ENCODE measurements at places on chromosomes 1 and 21.

GRCh38 chr1:90850181-90850897 lies 133.2 kb upstream of the BARHL2 start:
- no peak for DNase-seq

- DNase-seq: no peak
Observed at GRCh38 chr1:5887971-5888361, 104.3 kb downstream of the NPHP4 start.

GRCh38 chr1:169103480-169103893 lies 3.0 kb upstream of the ATP1B1 start:
- no peak for DNase-seq

DNA sequence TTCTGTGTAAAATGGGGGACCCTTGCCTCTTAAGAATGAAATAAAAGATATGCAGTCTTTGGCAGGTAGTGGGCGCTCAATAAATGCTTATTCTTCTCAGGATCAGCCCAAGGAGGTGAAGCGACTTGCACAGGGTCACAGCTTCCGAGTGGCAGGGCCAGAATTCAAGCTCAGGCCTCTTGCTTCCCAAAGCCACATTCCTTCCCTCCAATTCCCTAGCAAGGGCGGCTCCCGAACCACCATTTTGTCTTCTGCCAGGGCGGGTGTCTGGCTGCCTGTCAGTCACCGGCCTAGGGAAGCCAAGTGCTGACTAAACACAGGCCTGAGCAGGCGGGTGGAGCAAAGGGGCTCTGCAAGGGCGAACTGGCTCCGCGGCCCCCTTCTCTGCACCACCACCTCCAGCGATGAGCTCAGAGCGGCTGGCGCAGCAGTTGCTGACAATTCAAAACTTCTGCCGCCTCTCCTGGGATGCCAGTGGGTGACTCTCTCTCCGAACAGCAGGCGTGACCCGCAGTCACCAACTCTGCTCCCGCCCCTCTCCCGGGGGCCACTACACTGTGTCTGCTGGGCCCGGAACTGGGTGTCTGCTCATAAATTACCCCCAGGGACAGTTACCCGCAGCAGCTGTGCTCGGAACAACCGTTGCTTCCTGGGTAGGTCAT lies 10.8 kb downstream of the GPR3 start:
- DNase-seq: peak; percentile 41

GRCh38 chr1:54006508-54006907 lies 11.5 kb downstream of the LDLRAD1 start:
- DNase-seq: no peak

- no peak for DNase-seq
Observed at GRCh38 chr1:107821340-107821739, 143.6 kb downstream of the VAV3 start.

DNA sequence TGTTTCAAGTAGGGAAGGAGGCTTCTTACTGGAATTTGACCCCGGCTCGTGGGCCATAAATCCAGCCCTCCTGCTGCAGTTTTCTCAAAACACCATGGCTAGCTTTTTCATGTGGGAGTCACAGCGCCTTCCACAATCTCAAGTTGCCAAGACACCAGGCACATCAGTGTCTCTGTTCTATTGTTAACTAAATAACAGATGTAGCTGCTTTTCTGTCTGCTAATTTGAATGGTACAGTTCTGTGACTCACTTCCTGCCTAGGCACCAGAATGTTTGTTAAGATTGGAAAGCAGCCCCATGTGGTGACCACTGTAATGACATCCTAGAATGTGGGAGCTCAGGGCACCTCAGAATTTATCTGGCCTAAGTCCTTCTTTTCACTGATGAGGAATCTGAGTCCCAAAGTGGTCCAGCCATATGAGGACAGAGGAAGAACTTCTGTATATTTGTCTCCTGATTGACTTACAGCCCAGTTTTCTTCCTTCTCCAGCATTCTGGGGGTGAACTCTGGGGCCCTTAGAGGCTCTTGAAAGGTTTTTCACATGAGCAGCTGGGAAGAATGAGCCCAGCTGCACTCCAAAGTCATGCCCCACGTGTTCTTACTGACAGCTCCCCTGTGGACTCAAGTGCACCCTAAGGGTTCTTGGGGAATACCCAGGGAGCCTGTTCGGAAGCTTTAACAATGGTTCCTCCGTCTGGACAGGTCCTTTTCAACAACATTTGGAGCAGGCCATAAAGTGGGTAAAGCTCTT lies 27.5 kb downstream of the TRIM45 start:
- DNase-seq: peak; percentile 26

GRCh38 chr1:206510371-206510770 lies 3.0 kb downstream of the RASSF5 start:
- no peak for DNase-seq

DNA sequence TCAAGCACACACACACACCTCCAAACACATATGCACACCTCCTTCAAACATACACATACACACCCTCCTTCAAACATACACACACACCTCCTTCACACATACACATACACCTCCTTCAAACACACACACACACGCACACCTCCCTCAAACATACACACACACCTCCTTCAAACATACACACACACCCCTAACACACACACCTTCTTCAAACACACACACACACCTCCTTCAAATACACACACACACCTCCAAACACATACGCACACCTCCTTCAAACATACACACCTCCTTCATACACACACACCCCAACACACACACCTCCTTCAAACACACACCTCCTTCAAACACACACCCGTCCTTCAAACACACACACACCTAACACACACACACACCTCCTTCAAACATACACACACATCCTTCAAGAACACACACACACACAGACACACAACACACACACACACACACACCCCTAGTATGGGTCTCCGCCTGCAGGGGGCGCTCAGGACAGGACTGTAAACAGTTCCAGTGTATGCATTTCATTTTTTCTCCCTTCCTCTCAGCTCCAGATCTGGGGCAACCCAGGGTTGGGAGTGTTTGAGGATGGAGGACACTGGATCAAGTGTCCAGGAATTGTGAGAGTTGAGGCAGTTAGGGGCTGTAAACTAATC lies 12.1 kb downstream of the LGR6 start:
- DNase-seq: no peak

- DNase-seq: no peak
Observed at GRCh38 chr1:1038694-1039093, 18.8 kb downstream of the AGRN start.

DNA sequence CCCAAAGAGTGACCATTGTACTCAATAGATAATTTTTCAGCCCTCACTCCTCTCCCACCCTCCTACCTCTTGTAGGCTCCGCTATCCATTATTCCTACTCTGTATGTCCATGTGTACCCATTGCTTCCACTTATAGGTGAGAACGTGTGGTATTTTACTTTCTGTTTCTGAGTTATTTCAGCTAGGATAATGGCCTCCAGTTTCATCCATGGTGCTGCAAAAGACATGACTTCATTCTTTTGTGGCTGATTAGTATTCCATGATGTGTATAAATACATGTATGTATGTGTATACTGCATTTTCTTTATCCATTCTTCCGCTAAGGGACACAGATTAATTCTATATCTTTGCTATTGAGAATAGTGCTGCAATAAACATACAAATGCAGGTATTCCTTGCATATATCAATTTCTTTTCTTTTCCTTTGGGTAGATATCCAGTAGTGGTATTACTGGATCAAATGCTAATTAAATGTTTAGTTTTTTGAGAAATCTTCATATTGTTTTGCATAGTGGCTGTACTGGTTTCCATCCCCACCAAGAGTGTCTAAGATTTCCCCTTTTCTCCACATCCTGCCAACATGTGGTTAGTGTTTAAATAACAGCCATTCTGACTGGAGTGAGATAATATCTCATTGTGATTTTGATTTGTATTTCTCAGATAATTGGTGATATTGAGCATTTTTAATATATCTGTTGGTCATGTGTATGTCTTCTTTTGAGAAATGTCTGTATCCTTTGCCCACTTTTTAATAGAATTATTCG lies 4.9 kb downstream of the LY9 start:
- peak; percentile 47 for DNase-seq

DNA sequence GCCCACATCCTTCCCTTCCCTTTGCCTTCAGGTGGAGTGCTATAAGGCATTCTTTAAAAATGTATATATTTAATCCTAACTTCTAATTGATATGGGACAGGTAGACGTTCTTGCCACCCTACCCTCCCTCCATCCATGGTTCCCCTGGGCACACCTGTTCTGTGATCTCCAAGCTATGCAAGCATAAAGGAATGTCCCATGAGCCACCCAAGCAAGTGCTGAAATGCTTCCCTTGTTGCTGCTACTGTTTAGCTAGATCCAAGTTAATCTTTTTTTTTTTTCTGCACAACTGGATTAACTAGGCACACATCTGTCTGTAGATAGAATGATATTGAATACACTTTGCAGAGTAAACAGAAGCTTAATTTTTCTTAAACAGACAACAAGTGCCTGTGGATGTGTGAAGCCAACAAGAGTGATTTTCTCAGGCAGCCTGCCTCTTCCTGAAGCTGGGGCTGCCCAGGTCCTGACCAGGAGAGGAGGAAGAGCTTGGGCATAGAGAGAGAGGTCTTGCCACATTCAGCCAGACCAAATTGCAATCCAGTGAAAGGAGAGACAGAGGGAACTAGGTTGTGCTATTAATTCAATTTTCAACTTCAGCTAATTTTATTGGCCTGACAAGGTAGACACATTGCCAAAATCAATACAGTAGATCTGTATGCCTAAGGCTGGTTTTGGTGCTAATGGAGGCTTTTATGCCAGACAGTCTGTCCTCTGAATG lies 28.2 kb upstream of the ATP1B1 start:
- no peak for DNase-seq

- DNase-seq: peak; percentile 2
Observed at GRCh38 chr21:41112740-41113692, 54.9 kb upstream of the BACE2 start.

- no peak for DNase-seq
Observed at GRCh38 chr1:174556392-174556791, 108.6 kb downstream of the GPR52 start.

GRCh38 chr1:20359451-20360330 lies 69.0 kb downstream of the VWA5B1 start:
- peak; percentile 12 for DNase-seq

- DNase-seq: no peak
Observed at GRCh38 chr21:44718093-44718492, 6.7 kb upstream of the TSPEAR start.

DNA sequence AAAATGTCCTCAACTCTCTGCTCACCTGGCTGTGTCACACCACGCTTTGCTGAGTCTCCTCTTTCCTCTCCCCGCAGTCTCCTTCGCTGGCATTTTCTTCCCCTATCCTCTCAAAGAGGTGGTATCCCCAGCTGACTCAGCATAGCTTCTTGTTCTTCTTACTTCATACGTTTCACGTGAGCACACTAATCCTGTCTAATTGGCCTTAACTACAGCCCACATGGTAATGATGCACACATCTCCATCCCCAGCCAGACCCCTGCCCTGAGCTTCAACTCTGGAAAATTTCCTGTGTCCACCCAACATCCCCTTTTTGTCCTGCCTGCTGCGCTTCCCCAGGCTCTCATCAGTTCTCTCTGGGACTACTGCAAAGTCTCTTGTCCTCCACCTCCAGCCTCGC lies 169.8 kb downstream of the TTLL7 start:
- DNase-seq: no peak

DNA sequence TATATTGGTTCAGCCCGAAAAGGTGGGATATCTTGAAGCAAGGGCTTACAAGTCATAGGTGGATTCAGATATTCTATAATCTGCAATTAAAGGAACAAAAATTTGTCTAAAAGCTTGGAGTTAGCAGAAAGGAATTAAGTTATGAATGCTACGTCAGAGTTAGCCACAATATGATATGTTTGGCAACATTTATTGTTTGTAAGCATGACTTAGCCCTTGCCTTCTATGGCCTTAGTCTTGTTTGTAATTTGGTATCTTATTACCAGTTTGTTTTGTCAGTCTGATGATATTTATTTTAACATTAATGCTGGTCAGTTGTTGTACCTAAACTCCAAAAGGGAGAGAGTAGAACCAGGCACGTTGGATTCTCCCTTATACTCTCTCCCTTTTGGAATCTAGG lies 43.1 kb upstream of the SUCO start:
- DNase-seq: no peak

GRCh38 chr1:55626326-55626725 lies 411.2 kb upstream of the USP24 start:
- no peak for DNase-seq

GRCh38 chr1:48208251-48208650 lies 14.3 kb upstream of the SLC5A9 start:
- no peak for DNase-seq

- no peak for DNase-seq
Observed at GRCh38 chr1:67880056-67880601, 46.9 kb upstream of the GNG12 start.

DNA sequence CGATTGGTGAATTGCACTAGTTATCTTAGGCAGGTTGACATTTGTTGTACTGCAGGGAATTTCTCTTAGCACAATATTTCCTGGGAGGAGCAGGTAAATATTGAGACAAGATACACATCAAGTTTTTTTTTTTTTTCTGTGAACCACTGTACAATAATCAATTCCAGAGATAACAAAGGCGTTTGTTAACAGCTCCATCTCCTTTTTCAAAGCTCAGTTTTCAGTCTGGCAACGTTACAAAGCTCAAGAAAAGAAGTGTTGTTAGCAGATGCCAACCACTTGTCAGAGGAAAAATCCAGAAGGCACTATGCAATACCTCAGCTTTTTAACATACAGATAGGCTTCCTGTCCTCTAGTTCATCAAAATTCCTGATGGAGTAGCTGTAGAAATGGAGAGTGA lies 40.9 kb upstream of the DAB1 start:
- no peak for DNase-seq

GRCh38 chr1:233367057-233367803 lies 39.7 kb downstream of the MAP3K21 start:
- DNase-seq: no peak

GRCh38 chr1:82121421-82121820 lies 320.7 kb downstream of the ADGRL2 start:
- no peak for DNase-seq

- no peak for DNase-seq
Observed at GRCh38 chr1:37755951-37756560, 8.9 kb downstream of the EPHA10 start.

GRCh38 chr1:34408011-34408410 lies 231.3 kb downstream of the C1orf94 start:
- no peak for DNase-seq

- DNase-seq: no peak
Observed at GRCh38 chr1:67468066-67468718, 38.0 kb upstream of the SERBP1 start.

- no peak for DNase-seq
Observed at GRCh38 chr1:196355206-196355786, 252.9 kb downstream of the KCNT2 start.

DNA sequence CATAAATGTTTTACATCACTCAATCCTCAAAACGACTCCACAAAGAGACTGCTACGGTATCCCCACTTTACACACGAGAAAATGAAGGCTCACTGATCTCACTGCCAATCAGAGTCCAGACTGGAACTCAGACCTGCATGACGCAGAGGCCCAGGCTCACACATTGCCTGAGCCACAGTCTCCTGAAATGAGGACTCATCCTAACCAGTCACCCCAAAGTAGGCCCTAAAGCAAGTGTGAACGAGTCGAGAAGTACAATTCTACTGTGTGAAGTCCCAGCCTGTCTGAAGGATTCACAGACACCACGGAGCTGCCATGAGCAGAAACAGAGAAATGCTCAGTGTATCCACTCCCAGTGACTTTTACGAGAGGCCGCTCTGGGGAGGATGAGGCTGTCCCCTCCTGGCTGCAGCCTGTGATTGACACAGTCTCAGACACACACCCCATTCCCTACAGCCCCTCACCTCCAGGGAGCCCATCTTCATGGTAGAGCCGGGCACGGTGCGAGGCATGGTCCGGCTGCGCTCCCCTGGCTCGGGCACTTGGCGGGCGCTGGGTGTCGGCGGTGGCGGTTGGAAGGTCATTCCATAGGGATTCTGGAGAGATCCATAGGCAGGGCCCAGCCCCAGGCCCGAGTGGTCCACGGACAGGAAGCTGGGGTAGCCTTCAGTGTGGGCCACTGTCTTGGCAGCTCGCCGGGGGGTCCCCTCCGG lies 26.7 kb upstream of the COL16A1 start:
- DNase-seq: no peak

Data from CD4-positive, alpha-beta T cell treated with Interleukin-6 at 100 ng/mL for 8 hours (primary cell).